ENCODE measurements at places on chromosomes 2 and 18.

GRCh38 chr2:104772996-104773395 is 80.9 kb upstream of the POU3F3 start:
- DNase-seq: no peak

- peak; percentile 40 for DNase-seq
Observed at GRCh38 chr2:43225788-43226557, 433 bp downstream of the ZFP36L2 start.

DNA sequence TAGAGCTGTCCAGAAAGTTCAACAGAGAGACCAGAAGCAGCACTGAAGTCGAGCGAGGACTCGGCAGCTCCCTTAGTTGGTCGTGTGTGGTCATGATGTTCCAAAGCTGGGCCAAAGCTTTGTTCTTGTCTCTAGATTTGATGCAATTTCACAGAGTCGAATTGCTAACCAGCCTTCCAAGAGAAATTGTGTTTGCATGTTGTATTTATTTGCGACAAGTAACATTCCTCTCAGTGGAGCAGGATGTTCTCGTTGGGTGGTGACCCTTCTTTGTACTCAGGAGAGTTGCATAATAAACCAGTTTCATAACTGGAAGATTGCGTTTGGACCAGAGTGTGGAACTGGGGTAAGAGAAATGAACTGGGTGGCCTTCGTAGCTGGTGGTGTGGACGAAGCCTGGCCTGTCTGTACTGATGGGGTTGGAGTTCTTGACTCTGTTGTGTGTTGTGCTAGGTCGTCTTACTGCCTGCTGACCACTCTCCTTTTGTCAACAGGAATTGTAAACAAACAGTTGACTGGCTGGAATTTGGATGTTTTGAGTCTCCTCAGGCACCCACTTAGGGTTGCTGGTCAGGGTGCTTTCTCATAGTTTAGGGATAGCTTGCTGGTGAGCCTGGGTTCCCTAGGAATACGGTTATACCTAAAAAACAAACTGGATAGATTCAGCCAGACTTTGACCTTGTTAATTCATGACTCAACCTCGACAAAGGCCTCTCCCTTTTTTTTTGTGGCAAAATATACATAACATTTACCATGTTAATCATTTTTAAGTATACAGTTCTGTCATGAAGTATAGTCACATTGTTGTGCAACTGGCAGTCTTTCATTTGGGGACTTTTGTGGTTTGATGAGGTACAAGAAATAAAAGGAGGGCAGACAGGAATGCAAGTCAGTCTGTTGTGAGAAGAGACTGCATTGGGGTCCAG is 28.9 kb upstream of the TOGARAM2 start:
- DNase-seq: no peak

GRCh38 chr2:220994846-220995245 is 577.3 kb downstream of the EPHA4 start:
- DNase-seq: no peak

DNA sequence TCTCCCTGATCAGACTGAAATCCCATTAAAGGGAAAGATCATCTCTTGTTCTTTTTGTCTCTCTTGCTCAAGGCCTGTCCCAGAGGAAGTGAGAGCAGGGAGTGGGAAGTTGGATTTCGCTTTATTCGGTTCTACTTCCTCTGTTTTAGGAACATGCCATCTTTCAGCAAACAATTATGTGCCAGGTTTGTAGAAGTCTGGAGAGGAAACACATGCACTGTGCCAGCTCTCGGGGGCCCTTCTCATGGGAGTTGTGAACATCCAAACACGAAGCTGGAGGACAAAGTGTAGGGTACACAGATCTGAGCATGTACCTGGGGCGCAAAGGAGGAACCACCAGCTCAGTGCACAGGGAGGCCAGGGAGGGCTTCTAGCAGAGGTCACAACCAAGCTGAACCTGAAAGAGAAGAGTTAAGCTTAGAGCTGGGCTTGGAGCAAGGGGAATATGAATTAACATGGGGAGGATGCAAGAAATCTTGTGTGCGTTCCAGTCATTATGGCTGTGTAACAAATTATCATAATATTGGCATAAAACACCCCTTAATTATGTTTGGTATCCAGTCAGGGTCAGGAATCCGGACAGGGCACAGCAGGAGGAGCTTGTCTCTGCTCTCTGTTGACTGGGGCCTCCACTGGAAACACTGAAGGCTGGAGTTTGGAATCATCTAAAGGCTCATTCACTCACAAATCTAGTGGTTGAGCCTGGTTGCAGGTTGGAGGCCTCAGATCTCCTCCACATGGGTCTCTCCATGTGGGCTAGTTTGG is 128.6 kb downstream of the ZFP36L2 start:
- no peak for DNase-seq

DNA sequence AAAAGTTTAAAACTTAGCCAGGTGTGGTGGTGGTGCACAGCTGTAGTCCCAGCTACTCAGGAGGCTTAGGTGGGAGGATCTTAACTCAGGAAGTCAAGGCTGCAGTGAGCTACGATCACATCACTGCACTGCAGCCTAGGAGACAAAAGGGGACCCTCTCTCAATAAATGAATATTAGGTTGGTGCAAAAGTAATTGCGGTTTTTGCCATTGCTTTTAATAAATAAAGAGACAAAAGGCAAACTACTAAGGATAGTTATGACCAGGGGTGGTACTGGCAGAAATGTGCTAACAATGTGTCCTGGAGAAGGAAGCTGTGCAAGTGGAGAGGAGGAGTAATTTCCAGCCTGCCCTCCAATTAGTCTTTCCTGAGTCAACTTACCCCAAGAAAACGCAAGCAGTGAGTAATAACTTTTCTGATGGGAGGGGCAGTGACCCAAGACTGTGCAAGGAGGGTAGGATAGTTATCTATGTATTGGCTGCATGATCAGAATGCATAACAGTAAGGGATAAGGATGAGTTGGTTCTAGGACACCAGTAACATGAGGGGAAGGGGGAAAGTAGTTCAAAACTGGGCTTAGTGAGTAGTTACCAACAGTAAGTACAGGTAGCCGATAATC is 1.5 kb downstream of the EXOC6B start:
- no peak for DNase-seq

- DNase-seq: no peak
Observed at GRCh38 chr2:228767196-228767595, 503.9 kb downstream of the PID1 start.

DNA sequence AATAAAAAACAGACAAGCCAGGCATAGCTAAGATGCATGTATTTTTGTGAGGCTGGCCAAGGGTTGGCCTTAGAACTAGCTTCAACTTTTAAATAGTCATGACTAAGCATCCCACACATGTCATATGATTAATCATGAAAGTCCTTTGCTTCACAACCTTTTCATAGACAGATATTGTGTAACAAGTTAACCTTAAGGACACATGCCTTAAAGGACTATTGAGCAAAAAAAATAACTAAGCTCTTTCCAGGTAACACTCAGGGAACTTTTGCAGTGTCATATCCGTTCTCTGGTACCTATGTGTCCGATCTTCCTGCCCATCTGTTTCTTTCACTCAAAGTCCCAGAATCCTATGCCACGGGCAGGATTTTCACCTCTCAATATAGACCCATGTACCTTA is 498.4 kb downstream of the STK39 start:
- no peak for DNase-seq

- DNase-seq: no peak
Observed at GRCh38 chr2:29189052-29189451, 73.8 kb downstream of the CLIP4 start.

GRCh38 chr2:189608795-189609422 is 28.3 kb upstream of the SLC40A1 start:
- DNase-seq: no peak

- DNase-seq: no peak
Observed at GRCh38 chr2:104033399-104033798, 820.5 kb upstream of the POU3F3 start.

DNA sequence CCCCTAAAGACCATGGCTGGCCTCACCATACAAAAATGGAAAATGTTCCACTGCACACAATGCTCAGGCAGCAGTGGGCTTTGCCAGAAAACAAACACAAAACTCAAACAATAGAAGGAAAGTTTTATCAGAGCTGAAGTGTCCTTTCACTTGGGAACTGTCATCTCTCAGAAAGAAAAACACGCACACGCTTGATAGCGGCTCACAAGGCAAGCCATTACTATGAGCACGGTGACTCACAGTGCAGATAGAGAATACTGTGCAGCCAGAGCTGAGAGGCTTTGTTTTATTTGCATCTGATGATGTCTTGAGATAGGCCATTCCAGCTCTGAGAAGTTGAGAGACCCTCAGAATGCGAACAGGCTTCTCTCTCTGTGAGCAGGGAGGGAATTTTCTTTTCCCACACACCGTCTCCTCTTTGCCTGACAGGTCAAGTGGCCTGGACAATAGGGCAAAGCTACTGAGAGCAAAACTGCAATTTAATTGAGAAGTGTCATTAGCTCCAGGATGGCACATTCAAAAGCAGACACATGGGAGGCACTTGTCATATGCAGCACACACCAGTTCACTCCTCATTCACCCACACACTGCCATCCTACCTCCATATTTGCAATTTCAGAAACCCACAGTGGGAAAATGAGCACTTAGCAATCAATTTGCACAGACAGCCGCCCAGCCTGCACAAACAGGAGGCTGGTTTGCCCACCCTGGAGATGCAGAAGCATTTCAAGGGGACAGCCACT is 236.6 kb downstream of the SS18 start:
- DNase-seq: no peak

DNA sequence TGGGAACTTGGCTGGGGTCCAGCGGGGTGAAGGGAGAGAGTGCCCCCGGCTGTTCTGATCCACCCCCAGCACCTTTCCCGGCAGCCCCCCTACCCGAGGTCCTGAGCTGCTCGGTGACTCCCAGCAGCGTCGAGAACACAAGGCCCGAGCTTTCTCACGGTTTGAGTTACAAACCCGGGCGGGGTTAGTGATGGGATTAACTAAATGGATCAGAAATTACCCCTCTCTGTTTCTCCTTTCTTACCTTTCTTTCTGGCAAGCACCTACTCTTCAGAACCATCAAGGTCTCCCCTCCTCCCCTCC is 139.4 kb upstream of the GPC1 start:
- DNase-seq: no peak

DNA sequence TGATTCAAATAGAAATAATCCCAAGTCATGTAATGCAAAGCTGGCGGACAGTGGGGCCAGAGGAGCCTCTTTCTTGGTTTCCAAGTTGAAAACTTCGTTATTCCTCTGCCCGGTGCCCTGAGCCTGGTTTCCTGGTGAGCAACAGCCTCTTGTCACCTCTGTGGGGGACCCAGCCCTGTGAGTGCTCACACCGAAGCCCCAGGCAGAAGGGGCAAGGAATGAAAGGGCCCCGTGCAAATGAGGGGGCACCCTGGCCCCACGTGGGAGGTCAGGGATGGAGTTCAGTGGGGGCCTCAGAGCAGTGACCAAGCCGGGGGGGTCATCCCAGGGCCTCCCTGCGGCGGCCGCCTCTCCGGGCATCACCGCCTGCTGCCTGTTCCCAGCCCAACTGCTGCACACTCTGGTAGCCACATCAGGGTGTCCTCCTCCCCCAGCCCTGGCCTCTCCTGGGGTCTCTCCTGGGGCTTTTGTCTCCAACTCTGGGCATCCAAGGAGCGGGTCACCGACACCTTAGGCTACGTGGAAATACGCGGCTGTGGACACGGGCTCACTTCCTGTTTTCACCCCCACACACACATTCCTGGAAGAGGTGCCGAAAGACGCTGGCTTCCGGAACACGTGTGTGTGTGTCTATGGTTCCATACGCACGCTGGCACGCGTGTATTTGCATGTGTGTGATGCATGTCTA is 64.5 kb downstream of the TWIST2 start:
- no peak for DNase-seq

- DNase-seq: no peak
Observed at GRCh38 chr2:63950414-63950813, 68.8 kb downstream of the VPS54 start.

DNA sequence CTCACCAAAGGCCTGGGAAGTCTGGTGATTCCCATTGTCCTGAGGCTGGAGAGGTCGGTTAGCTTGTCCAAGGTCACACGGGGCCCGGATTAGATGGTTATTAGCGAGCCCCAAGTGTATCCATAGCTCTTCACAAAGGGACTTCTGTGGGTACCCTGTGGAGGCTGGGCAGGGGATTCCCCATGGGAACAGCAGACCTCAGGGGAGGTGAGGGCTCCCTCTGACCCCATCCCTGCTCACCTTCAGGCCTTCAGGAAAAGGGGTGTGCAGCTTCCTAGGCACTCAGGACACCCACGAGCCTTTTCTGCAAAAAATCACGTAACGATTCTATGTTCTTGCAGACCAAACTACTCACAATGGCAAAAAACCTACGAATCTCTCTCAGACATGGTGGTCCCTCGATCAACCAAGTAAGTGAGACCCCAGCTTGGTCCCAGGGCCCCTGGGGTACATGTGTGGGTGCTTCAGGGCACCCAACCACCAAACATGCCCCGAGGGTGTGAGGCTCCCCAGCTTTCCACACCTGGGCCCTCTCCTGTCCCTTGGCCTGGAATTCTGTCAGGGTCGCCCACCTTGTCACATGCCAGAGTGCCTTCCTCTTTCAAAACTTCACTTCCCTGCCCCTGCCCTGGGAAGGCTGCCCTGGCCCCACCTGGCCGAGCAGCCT is 40.3 kb downstream of the PDIA6 start:
- no peak for DNase-seq

DNA sequence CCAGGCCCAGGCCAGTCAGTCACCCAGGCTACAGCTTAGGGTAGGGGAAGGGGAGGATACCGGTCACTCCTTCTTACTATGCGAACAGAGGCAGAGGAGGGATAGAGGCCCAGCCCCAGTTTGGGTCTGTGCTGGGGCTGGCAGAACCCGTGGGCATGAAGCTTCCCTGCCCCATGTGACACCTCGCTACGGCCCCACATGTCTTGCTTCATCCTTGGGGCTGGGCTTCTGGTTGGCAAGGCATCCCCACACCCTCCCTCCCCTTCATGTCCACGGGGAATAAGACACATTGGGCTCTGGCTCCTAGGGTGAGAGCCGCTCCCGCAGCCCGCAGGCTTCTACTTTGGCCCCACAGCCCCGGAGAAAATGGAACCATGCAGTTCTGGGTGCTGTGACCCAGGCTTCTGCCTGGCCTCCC is 32.4 kb downstream of the HS1BP3 start:
- DNase-seq: no peak

DNA sequence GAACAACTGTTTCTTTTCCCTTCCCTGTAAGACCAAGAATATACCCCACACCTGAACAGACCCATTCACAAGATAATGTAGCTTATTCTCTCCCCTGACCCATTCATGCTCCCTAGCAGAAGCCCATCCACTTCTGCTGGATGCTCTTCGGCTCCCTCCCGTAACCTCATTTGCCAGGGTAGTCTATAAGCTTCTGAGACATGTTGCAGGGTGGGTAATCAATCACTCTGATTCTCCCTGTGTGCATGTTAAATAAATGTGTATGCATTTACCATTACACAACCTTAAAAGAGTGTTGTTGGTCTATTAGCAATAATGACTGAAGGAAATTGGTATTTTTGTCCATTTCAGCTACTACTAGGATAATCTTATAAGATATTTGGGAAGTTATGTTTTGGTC is 1.3 kb downstream of the SLC19A3 start:
- DNase-seq: no peak

DNA sequence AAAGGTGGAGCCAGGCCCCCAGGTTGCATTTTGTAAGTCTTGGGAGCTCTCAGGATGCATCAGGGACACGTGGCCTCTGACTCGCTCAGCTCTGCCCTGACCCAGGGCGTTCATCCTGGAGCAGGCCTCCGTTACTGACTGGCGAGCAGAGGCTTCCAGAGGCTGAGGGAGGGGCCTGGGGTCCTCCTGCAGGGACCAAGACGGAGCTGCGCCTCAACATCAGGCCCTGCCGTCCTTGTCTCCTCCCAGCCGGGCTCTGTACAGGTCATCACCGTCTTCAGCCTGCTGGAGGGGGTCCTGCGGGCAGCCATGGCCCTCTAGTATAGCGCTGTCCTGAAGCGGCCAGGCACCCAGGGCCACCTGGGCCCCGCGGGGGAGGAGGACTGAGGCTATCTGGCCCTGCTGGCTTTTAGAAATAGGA is 10.2 kb upstream of the ALPP start:
- DNase-seq: no peak

All from NCI-H524 (cell line).